ENCODE measurements at places on chromosomes 1 and 21.

DNA sequence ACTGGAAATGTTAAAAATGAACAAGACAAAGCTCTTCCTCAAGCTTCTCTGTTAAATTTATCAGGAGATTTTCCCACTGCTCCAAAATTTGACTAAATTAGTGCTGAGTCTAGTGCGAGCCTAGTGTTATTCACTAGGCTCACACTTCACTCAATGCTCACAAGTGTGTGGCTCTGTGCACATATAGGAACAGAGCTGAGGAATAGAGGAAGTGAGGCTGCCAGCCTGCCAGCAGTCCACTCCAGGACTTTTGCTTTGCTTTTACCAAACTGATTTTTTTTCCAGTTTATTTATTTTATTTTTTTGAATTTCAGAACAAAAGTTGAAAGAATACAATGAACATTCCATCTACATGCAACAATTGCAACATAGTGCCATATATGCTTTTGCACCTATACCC lies 87.2 kb downstream of the VAV3 start:
- no peak for DNase-seq

DNA sequence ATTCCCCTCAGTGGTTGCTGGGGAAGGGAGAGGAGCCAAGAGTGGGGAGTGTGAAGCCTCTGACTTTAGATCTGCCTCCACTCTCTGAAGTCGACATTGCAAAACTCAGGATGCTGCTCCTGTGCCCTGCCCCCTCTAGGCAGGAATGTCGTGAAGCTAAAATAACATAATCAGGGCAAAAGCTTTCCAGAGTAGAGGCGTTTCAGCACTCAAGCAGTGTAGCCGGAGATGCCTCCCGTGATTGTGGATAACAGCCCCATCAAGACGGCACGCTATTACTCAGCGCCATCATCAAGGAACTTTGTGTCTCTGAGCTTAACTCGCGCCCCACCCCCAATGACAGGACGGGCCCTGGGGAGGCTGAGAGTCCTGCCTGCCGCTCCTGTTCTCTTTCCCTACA lies 60.0 kb downstream of the FBXO2 start:
- no peak for DNase-seq

GRCh38 chr1:81878538-81878937 lies 77.8 kb downstream of the ADGRL2 start:
- DNase-seq: no peak

DNA sequence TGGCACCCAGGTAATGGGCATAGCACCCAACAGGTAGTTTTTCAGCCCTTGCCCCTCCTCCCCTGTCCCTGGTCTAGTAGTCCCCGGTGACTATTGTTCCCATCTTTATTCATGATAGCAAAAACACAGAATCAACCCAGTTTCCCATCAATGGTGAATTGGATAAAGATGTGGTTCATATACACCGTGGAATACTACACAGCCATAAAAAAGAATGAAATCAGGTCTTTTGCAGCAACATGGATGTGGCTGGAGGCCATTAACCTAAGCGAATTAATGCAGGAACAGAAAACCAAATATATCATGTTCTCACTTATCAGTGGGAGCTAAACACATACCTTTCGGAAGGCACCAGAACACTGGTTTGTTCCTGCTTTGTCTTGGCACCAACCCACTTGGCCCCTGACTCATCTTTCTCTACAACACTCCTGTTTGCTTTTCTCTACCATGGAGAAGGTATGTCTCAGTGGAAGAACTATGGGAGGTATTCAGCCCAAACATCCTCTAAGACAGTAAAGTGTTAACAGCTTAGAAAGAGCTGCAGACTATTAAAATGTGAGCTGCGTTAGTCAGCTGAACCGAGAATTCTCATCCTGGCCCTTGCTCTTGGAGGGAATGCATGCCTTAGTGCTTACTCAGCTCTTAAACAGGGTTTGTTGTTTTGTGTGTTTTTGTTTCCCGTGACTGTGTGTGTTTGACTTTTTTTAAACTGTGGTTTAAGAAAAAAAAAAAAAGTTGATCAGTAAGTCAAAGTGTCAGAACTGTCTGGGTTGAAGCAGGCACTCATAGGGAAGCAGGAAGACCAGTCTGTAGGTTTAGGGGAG lies 203.0 kb downstream of the TOMM20 start:
- DNase-seq: no peak

- DNase-seq: no peak
These were observed 9.2 kb upstream of the PTPRC start for GRCh38 chr1:198629610-198630009.

DNA sequence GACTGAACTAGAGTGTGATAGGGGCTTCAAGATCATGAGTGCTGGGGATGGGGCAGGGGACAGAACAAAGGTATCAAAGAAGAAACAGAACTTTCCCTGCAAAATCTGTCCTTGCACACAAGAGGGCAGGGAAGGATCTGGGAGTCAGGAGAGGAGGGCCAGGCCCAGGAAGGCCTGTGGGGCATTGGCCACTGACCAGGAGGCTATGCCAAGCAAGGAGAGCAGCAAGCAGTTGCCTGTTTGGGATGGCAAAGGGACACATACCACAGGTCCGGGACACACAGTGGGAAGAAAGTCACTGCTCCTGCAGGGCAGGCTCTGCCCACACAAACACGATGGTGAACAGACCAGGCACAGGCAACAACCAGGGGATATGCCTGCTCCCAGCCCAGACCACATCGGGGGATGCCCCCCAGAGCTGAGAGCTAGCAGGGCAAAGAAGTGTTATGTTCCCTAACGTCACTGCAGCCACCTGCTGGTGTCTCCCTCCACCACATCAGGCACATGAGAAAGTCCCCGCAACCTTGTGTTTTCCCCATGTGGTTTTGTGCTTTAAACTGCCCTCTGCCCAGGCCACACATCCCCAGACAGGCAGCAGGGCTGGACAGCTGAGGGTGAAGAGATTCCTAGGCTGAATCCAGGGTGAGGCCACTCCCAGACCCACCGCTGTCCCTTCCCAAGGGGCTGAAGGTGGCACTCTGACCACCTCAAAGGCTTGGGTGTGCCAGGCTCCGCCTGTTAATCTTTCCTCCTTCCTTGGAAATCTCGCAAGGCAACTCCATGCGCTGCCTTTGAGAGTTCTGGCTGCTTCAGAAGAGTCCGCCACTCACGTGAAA lies 53.6 kb downstream of the KIF21B start:
- no peak for DNase-seq

DNA sequence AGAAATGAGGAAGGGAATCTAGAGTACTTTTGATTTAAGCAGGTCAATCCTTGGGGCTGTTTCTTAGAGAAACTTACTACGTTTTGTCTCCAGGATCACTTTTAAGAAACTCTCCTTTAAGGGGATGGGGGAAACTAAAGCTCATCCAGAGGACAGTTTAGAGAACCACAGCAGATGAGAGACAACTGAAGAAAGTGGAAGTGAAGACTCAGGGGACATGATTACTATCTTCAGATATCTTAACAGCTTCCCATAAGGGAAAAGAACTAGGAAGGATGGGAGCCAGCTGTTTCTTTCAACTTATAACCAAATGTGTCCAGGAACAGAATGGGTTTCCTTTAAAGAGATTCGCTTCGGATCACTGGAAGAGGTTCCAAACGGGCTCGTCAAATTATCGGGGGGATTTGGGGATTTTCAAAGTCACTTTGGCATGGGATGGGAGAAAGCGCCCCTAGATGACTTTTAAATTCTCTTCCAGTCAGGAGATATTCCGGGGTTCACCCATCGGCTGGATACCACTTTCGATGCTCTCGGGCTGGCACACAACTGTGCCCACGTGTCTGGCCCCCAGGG lies 1.2 kb downstream of the SCMH1 start:
- no peak for DNase-seq
